T-cell (primary cell): ENCODE measurements at places on chromosomes 16 and 17.

GRCh38 chr16:27531826-27532800 lies 17.6 kb downstream of the GTF3C1 start:
- DNase-seq: no peak

- no peak for DNase-seq
Measured at GRCh38 chr17:7932483-7932891, 481 bp downstream of the CNTROB start.

GRCh38 chr16:11105038-11105903 lies 150.7 kb downstream of the SOCS1 start:
- DNase-seq: peak; percentile 29

DNA sequence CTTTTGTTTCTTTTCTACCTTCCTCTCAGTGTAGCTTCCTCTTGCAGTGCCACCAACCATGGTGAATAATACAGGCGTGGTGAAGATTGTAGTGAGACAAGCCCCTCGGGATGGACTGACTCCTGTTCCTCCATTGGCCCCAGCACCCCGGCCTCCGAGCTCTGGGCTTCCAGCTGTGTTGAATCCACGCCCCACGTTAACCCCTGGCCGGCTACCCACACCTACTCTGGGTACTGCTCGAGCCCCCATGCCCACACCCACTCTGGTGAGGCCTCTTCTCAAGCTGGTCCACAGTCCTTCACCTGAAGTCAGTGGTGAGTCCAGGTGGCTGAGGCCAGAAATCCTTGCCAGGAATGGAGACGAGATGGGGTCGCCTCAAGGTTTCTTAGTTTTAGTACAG lies 23.9 kb downstream of the SRCAP start:
- no peak for DNase-seq

GRCh38 chr17:75010683-75011400 lies 1.6 kb upstream of the MRPL58 start:
- DNase-seq: no peak

GRCh38 chr17:8614988-8615387 lies 15.5 kb downstream of the MYH10 start:
- DNase-seq: no peak

DNA sequence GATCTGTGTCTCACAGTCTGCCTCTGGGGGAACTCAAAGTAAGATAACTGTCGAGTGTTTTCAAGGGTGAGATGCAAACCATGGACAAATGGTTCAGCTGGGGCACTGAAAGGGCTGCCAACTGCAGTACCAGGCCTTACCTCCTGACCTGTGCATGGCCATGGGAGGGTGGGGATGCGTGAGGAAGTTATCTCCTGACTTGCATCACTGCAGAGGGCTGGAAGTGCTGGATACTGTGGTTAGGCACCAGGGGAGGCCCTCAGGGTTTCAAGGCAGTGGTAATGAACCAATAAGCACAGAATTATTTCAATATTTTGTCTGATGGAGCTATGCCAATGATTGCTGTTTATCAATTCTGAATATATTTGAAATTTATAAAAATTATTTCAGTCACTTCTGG lies 159.2 kb downstream of the CYLD start:
- no peak for DNase-seq

DNA sequence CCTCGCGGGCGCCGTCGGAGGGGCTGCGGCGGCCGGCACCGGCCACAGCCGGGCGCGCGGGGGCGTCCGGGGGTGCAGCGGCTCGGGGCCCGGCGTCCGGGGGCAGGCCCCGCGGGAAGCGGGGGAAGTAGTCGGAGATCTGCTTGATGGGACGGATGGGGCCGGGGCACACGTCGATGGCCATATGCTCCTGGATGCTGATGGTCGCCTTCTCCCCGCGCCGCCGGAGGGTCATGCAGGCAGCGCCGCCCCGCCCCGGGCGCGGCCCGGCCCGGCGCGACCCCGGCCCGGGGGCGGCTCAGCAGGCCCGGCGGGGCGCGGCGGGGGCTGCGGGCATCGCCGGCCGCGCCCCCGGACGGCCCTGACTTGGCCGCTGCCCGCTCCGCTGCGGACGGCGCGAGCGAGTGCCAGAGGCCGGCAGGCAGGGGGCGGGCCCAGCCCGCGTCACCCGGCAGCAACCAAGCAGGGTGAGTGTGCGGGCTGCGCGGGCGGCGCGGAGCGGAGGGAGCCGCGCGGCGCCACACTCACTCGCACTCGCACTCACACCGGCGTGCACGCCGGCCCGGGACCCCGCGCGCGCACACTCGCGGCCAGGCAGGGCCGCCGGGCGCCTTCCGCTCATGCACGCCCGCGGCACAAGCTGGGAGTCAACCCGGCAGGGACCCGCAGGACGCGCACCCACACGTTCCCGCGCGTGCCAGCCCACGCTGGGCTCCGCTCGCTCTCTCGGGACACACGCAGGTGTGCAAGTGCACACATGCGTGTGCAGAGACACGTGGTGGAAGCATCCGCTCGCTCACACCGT lies at the start of gene DOC2B:
TSS of gene DOC2B (minus strand) at position 406 of the 805 bp plus-strand sequence. CDS start at position 235, 171 bp downstream.
- DNase-seq: no peak

DNA sequence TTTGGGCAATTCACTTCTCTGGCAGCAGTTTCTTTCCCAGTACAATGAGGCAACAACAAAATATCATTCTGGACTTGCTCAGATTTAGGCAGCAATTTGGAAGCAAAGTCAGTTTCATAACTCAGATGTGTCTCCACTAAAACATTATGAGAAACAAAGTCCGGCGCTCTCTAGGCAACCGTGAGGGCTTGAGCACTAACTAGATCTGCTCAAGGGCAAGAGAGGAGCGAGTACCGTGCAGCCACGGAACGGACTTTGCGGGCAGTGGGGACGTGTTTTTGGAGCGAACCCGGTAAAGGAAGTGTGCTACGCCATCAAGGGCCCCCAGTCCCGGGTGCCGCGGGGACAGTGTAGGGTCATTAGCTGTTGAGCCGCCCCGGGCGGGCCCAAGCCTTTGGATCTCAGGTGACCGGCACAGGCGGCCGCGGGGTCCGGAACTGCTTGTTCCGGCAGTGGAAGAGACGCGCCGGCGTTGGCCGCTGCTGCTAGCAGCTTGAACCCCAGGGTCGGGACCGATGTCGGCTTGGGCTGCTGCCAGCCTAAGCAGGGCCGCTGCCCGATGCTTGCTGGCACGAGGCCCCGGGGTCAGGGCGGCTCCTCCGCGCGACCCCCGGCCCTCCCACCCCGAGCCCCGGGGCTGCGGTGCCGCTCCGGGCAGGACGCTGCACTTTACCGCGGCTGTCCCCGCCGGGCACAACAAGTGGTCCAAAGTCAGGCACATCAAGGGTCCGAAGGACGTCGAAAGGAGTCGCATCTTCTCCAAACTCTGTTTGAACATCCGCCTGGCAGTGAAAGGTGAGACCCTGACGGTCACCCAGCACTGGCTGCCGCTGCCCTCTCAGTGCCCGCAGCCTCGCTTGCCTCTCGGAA lies at the start of gene TACO1:
TSS of gene TACO1 (plus strand) at position 327 of the 870 bp plus-strand sequence. CDS start at position 516, 189 bp downstream.
- peak; percentile 80 for DNase-seq

GRCh38 chr16:87416826-87417527 lies 24.8 kb downstream of the MAP1LC3B start:
- DNase-seq: peak; percentile 24

- DNase-seq: no peak
Measured at GRCh38 chr17:8868529-8868951, 1.1 kb upstream of the PIK3R6 start.

DNA sequence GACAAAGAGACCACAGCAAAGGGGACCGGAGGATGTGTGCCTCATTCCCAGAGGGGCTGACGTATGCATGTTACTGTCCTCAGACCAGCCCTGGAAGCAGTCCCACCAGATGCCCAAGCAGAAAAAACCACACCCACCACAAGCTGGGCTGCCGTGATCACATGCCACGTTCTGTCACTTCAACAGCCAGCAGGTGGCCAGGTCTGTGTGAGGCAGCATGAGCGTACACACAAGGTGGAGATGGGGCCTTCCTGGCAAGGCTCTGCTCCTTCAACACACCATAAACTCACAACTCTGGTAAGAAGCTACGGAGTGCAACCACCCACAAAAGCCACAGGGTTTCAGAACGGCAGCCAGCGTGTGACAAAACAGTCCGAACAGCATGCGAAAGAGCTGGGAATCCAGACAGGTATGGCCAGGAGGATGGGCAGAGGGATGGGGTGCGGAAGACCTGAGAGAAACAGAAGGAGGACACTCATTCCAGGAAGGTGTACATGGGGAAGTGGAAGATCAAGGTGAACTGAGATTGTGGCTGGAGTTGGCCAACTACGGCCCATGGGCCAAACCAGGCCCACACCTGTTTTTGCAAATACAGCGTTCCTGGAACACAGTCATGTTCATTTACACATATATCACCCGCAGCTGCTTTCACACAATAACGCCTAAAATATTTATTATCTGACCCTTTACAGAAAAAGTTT lies 27.9 kb downstream of the MBTPS1 start:
- peak; percentile 52 for DNase-seq

DNA sequence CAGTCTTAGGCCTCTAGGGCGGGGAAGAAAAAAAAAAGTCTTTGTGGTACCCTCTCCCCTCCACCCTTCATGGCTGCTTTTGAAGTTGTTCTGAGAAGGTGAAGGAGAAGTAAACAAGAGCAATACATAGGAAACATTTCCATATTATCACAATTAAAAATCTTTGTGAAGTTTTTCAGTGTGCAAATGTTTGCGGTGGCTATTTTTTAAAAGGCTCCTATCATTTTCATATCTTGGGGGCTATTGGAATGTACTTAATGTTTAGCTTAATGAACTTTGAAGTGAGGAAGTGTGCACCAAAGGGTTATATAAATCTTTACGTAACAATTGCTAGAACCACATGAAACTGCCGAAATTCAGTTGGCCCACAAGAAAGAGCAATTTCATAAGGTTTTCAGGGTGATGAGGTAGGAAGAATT lies 7.6 kb downstream of the NOL11 start:
- DNase-seq: no peak

GRCh38 chr17:81884968-81885367 lies 6.4 kb downstream of the ALYREF start:
- no peak for DNase-seq

GRCh38 chr16:78897299-78897698 lies 703.2 kb downstream of the MAF start:
- no peak for DNase-seq

GRCh38 chr17:40063187-40063771 lies 514 bp downstream of the THRA start:
- no peak for DNase-seq

DNA sequence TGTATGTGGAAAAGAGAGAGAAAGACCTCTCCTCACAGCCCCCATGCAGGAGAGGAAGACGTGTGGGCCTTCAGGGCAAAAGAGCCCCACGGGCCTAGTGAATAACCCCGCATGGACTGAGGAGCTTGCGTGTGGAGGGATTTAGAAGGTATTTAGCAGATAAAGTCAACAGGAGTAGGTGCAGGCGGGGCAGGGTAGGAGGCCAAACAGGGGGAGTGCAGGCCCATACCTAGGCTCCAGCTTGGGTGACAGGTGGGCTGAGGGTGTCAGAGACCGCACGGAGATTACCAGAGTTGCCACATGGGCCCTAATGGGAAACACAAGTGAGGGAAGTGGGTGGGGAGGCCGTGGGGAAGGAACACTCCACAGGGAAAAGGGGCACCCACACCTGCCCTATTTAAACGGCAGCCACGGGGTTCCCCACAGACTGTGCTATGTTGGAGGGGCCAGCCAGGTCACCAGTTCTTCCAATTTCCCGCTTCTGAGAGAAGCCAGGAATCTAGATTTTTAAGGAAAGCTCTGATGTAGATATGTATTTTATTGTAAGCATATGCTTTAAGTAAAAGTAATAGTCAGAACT lies 8.2 kb upstream of the CNGB1 start:
- no peak for DNase-seq

- DNase-seq: no peak
Measured at GRCh38 chr17:42240201-42240600, 36.0 kb downstream of the STAT5B start.

DNA sequence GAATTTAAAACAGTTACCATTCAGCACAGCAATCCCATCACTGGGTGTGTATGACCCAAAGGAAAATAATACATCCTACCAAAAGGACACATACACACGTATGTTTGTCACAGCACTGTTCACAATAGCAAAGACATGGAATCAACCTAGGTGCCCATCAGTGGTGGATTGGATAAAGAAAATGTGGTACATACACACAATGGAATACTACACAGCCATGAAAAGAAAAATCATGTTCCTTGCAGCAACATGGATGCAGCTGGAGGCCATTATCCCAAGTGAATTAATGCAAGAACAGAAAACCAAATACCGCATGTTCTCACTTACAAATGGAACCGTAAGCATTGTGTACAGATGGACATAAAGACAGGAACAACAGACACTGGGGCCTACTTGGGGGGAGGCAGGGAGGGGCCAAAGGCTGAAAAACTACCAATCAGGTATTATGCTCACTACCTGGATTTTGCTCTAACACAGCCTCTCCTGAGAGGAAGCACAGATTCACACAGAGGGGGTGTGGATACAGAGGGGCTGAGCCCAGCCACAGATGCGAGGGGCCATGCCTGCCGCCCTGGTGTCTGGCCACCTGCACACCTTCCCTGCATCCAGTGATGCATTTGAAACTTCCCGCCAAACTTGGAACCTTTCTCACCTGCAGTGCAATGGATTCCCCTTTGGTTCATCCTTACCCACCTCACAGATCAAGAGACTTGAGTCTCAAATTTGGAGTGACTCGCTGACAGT lies 55.9 kb downstream of the USP22 start:
- no peak for DNase-seq

DNA sequence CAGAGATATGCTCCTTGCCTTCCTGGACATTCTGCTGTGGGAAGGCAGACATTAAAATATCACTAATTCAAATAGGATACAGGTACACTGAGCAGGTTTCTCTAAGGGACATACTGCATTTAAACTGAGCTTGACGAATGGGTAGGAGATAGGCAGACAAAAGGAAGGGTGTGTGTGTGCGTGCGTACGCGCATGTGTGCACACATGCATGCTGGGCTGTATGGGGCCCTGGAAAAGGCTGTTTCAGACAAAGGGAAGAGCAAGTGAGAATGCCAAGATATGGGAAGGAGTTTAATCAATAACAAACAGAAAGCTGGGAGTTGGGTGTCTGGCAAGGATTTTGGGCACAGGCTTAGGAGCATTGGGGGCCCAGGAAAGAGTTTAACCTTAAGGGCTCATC lies 196.2 kb downstream of the PRKCA start:
- DNase-seq: no peak

- no peak for DNase-seq
Measured at GRCh38 chr17:54979657-54980056, 11.1 kb downstream of the STXBP4 start.

GRCh38 chr17:64091116-64091515 lies 38.8 kb downstream of the ERN1 start:
- DNase-seq: no peak

DNA sequence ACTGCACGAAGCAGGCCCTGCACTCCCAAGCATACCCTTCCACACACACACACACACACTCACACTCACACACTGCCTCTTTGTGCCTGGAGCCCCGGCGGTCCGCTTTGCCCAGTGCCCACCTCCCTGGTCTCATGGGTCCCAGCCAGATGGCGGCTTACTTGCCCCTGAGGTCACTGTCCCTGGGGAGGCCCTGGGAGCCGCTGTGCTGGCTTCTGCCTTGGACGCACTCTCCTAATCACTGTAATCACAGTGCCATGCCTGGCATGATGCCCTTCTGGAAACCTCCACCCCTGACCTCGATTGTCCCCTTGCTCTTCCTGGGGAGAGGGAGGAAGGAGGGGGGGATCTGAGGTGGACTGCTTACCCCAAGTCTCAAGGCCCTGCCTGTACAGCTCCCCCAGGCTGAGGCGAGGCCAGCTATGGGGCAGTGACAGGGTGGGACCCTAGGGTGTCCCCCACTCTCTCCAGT lies 36.0 kb downstream of the ARHGAP23 start:
- no peak for DNase-seq
